ENCODE measurements at places on chromosomes 6 and 20.

GRCh38 chr6:75551367-75551952, 50.2 kb upstream of the SENP6 start:
- DNase-seq = no peak

DNA sequence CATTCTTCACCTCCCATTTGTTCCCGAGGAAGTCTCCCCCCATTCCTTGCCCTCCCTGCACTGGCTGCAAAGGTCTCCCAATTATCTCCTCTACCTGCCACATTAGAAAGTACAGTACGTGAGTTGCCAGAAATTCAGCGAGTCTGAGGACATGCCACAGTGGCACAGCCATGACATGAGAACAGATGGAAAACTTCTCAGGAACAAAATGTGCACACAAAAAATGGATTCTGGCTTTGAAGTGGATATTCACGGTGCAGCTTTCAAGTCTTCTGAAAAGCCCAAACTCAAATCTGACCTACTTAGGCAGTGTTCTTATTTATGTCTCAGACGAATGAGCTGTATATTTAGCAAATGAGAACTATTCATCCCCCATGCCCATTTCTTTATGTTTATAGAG, 269.1 kb upstream of the ARID1B start:
- DNase-seq = no peak

DNA sequence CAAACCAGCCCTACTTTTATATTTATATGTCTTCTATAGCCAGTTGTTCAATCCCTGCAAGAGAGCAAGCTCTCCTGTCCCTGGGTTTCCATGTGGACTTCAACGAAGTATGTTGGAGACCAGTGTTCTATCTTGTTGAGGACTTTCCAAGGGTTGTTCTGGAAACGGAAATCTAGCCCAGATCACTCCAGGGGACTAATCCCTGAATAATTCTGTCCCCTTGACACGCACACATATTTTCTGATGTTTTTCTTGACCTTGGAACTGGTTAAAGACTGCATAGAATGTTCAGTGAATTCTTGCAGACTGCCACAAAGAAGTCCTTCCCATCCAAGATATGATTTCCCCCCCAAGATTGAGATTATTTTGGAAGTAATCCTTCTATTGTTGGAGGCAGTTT, 9.5 kb upstream of the MYLK2 start:
- no peak for DNase-seq

- no peak for DNase-seq
Observed at GRCh38 chr6:109285366-109285765, 96.9 kb downstream of the CD164 start.

DNA sequence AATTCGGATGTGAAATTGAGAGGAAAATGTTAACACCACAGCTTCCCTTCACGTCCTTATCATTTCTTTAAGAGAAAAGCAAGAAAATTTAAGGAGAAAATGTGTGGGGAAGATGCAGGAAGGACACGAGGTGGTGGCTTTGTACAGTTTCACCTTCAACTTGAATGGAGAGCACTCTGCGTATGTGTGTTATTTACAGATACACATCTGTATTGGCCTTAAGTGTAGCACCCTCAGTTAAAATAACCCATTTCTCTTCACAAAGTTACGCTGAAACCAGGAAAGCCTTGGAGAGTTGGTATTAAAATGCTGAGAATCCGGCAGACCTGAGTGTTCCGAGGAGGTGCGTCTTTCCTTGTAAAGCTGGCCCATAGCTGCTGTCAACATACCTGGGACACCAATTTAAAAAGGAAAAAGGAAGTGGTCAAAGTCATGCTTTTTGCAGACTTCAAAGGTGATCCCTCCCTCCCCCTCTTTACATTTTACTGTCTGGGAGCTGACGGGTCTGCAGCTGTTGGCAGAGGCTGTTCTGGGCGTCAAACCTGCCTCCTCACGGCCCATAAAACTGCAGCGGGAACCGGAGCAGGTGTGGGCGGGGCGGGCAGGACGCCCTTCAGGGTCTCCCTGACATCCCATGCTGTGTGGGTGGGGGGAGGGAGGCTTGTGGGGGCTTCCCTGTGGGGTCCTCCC, 61.3 kb upstream of the TBXT start:
- DNase-seq = no peak

DNA sequence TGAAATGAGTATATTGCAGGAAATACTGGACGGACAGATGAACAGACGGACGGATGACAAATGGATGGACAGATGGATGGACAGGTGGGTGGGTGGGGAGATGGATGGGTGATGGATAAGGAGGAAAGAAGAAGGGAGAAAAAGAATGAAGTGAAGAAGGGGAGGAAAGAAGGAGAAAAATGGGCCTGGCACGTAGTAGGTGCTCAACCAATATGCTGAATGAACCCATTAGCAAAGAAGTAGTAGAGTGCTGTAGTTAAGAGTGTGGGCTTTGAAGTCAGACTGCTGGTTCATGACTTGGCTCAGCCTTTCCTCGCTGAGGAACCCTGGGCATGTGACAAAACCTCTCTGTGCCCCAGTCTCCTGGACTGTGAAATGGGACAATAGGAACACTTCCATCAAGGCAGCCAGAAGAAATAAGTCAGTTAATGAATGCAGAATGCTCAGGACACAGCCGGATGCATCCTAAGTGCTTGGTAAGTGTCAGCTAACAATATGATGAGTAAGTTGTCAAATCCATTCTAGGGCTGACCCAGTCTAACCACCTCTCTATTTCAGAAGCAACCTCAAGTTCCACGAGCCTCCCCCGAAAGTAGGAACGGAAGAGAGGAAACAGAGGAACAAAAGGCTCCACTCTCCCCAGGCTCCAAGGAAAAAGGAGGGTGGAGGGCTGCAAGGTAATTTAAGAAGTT, 37.9 kb downstream of the PREX1 start:
- no peak for DNase-seq

- DNase-seq = no peak
Observed at GRCh38 chr20:41854765-41855164, 236.6 kb upstream of the CHD6 start.

DNA sequence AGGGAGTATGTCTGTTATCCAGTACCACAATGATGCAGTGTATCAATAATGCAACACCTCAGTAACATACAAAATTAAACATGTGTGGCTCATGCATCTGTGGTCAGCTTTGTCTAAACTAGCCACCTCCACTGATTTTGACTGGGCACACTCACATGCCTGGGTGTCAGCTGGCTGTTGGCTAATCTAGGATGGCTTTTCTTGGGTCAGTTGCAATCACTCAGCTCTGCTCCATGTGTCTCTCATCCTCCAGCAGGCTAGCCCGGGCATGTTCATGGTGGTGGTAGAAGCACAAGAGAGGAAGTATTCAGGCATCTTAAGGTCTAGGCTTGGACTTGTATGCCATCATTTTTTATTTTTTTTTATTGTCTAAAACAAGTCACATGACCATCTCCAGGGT, 59.3 kb upstream of the JAG1 start:
- no peak for DNase-seq

- no peak for DNase-seq
Observed at GRCh38 chr20:32035426-32035779, 16.6 kb upstream of the HCK start.

DNA sequence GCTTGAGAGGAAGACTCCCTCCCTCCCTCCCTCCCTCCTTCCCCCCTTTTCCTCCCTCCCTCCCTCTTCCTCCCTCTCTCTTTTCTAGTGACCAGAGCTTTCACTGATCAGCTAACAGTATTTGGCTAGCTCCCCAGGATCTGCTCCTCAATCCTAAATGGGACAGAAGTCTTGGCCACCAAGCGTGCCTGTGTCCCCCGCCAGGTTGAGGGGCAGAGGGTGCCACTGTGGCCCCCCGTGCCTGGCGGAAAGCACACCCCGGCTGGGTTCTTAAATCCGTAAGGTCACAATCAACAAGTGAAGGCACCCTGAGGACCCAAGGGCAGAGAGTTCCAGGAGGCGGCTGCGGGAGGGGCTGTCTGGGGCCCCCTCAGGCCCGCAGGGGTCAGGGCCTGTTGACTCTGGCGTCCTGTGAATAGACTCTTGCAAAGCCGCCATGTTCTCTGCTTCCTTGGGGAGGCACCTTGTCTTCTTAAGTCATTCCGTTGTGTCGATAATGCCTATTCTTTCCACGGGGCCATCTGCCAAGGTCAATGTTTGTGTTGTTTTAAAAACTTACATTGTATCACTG, 38.9 kb upstream of the STX16 start:
- DNase-seq = peak; percentile 73

GRCh38 chr6:37125774-37126492, 44.0 kb upstream of the PIM1 start:
- DNase-seq = no peak

- no peak for DNase-seq
Observed at GRCh38 chr20:19407736-19408135, 195.3 kb downstream of the SLC24A3 start.

- no peak for DNase-seq
Observed at GRCh38 chr6:72554761-72555221, 67.1 kb upstream of the KCNQ5 start.

GRCh38 chr20:308427-309038, 11.2 kb downstream of the ZCCHC3 start:
- no peak for DNase-seq

GRCh38 chr6:11613336-11613735, 75.8 kb downstream of the TMEM170B start:
- no peak for DNase-seq

- no peak for DNase-seq
Observed at GRCh38 chr20:31857861-31858759, 12.2 kb downstream of the DUSP15 start.

- no peak for DNase-seq
Observed at GRCh38 chr6:89215391-89215790, 1.8 kb downstream of the GABRR1 start.

GRCh38 chr20:61979090-61979489, 86.6 kb downstream of the TAF4 start:
- DNase-seq = no peak

- peak; percentile 2 for DNase-seq
Observed at GRCh38 chr6:8236956-8237355, 134.6 kb upstream of the EEF1E1 start.

DNA sequence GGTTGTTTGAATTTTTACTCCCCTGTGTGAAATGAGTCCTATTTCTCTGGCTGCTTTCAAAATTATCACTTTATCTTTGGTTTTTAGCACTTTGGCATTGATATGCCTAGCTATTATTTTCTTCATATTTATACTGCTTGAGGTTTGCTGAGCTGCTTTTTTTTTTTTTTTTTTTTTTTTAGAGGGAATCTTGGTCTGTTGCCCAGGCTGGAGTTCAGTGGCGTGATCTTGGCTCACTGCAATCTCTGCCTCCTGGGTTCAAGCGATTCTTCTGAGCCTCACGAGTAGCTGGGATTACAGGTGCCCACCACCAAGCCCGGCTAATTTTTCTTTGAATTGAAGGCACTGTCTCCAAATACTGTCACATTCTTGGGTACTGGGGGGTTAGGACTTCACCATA, 40.6 kb downstream of the STXBP5 start:
- no peak for DNase-seq

DNA sequence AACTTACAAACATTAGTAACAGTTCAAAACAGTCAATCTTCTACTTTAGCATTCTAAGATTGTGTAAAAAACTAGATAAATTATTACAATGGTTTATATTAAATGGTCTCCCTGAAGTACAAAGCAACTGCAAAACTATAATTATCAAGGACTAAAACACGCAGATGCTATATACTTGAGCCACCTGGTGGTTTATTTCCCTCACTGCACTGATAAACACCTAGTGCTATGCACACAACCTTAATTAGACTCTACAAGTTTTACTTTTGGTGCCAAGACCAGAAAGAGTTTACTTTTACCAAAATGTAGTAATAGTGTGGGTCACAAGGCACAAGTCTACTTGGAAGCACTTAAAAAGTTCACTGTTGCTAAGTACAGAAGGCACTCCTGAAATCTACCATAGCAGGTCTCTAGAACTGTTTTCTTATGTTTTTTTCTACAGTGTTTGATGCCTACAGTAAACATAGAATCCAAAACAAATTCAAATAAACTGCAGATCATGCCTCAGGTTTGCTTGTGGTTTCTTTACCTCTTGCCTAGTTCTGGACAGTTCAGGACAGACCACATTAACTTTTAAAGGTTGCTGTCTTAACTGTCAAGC, 49.2 kb downstream of the GMDS start:
- DNase-seq = peak; percentile 76

- no peak for DNase-seq
Observed at GRCh38 chr6:3232017-3232945, 4.8 kb upstream of the TUBB2B start.

DNA sequence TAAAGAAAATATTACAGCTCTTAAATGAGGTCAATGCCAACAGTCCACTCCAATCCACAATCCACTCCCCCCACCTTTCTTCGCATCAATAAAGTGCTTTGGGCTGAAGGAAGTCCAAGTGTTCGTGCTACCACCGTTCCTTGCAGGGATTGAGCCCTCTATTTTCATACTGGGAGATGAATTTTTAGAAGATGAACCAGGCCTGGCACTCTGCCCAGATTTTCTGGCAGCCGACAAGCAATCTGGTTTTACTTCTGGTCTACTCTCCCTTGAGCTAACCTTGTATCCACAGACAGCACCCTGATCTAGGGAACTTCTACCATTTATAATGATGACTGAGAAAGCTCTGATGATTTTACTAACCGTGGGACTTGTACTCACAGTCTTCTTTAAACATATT, 72.3 kb downstream of the BTBD9 start:
- peak; percentile 32 for DNase-seq

GRCh38 chr6:104322841-104323240, 536.9 kb downstream of the HACE1 start:
- DNase-seq = no peak

GRCh38 chr6:141594874-141595273, 537.9 kb upstream of the GJE1 start:
- no peak for DNase-seq

DNA sequence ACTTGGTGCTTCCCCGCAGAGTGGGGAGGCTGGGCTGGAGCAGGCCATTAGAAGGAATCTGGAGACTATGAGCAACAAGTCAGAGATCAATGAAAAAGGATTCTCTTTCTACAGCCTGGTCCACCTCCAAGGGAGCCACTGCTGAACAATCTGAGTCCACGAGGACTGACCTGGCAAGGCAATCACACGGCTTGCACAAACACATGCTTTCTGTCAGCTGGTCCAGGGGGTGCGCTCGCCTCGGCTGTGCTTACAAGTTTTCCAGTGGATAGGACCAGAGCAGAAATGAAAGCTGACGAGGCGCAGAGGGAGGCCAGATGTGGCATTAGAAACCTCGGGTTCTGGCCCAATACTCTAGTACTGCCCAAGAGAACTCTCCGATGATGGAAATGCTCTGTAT, 18.1 kb downstream of the KCNK5 start:
- no peak for DNase-seq

Data from dermis microvascular lymphatic vessel endothelial cell (primary cell).